Non-pigmented ciliary epithelial cell (primary cell): ENCODE measurements at places on chromosomes 13 and 19.
A peak's percentile ranks its signal among the peaks of the same experiment; 100 is the strongest.

DNA sequence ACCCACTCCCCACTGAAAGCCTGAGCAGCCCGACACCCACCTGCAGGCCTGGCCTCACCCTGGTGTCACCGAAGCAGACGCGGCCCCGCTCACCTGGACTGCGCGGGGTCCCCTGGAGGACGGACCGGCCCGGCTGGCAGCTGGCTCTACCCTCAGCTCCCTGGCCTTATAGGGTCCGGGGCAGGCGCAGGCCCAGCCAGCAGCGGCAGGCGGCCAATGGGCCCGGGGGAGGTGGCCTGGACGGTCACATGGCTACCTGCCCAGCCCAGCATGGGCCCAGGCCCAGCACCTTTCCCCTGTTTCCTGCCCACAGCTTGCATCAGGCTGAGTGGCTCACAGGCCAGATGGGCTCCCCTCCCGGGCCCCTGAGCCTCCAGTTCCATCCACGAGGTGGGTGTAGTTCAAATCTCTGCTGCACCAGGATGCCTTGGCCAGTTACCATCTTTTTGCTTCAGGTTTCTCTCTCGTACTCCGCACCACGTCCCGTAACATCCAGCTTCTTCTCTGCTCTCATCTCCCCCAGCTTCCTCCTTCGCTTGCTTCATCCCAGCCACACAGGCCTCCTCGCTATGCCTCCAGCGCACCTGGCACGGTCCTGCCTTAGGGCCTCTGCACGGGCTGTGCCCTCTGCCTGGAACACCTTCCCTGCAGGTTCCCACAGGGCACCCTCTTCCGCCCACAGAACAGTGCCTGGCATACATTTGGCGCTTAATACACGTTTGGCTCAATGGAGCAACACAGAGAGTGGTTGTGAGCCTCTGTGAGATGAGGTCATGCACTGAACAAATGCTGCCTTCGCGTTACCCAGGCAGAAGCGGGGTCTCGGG lies at the start of gene PLIN4:
Gene PLIN4, minus strand, starts transcription at position 142 of the 827 bp plus-strand sequence. CDS start 214 bp downstream, outside the sequence.
- no peak for DNase-seq

- no peak for DNase-seq
Observed at GRCh38 chr13:46604226-46604990, 51.4 kb downstream of the LRCH1 start.

DNA sequence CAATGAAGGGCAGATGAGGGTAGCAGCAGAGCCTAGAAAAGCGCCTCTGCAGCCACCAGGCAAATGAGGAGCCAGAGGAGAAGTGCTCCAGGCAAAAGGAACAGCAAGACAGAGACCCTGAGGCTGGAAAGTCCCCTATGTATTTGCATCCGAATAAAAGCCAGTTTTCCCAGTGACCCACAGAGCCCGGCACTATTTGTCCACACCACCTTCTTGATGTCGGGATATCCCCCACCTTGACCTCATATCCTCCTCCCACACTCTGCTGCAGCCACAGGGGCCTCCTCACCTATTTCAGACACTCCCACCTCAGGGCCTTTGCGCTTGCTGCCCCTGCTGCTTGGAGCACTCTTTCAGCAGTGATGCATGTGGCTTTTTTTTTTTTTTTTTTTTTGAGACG lies 6.6 kb downstream of the ATG4D start:
- no peak for DNase-seq

DNA sequence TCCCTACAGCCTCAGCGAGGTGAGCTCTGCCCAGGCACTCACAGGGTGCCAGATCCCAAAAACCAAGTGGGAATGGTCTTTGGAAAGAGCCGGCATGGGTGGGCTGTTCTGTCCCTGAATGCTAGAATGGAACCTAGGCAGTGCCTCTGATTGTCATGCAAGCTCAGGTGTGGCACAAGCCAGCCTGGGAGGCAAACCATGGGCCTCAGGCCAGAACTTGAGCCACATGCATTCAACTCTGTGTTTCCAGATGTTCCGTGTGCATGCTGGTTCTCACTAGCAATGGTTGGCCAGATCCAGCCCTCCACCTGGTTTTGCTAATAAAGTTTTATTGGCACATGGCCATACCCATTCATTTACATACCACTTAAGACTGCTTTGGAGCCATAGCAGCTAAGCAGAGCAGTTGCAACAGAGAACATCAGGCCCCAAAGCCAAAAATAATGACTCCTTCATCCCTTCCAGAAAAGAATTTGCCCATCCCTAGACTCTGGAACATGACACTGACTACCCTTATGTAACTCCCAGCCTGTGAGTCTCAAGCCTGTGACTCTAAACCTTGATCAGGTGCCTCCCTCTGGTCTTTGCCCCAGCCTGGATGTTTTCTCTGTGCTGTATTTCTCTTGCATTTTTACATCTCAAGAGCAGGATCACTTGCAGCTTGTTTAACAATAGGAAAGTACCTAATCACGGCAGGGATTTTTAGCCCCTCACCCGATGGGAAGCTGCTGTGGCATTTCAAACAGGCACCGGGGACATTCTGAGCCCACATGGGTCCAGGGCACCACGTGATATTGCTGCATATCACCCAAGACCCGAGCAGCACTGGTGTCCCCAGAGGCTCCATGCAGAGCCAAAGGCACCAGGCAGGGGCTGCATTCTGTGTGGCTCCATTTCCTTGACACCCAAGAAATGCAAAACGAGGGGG lies 55.4 kb upstream of the USE1 start:
- DNase-seq = no peak

DNA sequence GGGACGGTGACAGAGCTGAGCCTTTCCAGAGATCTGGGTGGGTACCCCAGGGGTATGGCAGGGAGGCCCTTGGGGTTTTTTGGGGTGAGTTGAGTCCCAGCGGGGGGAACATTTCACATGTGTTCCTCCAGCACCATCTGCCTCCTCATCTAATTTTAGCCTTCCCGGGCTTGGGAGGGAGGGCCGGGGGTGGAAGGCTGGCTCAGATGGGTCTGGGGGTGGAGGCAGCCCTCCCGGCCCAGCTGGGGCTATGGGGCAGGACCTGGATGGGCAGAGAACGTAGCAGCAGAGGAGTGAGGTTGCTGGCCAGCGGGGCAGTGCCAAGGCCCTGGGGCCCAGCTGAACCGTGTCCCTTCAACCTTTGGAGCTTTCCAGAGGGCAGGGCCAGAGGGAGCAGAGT lies 23.5 kb downstream of the ADGRL1 start:
- DNase-seq = no peak

DNA sequence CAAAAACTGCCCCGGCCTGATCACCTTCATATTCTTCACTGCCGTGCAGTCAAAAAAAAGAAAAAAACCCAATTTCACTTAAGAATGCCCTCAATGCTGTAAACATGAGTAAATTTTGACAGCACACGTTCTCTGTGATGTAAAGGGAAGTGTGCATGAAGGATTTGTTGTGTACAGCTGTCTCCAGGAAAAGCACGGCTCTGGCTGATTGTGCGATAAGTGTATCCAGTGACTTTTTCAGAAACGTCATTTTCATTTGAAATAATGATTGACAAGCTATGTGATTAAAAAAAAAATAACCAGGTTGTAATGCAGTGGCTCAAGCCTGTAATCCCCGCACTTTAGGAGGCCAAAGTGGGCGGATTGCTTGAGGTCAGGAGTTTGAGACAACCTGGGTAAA lies 39.6 kb downstream of the ANKRD10 start:
- no peak for DNase-seq

GRCh38 chr13:76690611-76691010 lies 195.6 kb downstream of the KCTD12 start:
- DNase-seq = no peak

DNA sequence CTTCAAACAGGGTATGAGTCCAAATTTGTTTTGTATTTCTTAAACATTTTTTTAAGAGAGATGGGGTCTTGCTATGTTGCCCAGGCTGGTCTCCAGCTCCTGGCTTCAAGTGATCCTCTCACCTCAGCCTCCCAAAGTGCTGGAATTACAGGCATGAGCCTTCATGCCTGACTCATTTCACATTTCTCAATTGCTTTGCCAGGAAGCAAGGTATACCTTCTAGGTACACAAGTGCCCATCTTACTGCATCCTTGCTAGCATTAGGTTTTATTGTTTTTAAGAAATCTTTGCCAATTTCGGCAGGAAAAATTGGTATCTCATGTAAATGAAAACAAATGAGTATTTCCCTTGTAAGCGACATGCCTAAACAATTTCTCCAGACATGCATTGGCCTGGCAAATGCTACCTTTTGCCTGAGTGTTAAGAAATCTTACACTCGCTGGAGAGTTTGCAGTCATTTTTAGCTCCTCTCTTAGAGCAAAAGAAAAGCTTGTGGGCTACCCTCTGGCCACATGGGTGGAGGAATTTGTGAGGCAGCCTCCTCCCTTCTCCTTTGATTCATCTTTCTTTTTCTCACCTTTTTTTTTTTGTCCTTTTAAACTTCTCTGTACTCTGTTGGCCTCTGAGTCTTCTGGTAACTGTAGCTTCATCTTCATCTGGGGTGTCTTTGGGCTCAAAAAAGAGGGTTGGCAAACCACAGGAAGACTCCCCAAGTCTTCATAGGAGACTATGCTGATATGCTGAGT lies 33.0 kb downstream of the ACTL9 start:
- DNase-seq = no peak

GRCh38 chr13:83953916-83954315 lies 71.6 kb upstream of the SLITRK1 start:
- DNase-seq = no peak

DNA sequence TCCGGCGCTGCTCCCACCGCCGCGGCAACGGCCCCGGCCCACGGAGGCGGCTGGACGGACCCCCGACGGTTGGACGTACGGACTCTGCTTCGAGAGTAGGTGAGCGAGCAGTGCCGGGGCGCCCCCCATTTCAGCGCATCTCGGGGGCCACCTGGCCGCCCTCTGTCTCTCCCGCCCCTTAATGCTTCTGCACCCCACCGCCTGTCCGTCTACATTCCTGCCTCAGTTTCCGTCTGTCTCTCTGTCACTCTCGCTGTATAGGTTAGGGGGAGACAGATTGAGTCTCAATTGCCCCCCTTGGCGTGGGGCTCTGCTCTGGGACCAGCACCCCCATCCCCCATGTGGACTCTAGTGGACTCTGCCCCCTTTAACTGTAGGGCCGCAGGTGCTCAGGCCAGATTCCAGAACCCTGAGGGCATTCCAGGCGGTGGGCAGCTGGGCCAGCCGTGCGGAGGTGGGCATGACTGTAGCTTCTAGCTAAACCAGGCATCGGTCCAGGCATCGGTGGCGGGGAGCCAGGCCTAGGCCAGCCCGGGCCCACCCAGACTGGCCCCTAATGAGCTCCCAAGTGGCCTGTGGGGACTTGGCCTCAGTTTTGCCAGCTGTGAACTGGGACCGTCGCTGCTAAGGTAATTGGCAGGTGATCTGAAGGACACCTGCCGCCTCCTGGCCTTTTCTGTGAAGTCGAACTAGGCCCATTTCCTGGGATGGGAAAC lies 373 bp downstream of the TNFAIP8L1 start:
- DNase-seq = no peak

DNA sequence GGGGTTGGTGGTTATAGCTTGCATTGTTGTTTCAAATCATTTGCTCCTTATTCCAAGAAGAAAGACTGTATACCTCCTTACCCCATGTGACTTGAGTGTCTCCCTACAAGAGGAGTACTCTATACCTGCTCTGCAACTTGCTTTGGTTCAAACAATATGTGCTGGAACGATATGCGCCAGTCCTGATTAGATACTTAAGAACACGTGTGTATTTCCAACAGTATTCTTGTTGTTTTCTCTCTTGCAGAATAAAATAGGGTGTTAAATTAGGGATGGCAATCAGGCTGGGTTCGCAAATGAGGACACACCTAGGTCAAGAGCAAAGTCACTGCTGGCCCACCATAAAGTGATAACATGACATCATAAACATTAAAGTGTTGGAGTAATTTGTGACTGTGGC lies 895.0 kb upstream of the SLITRK1 start:
- no peak for DNase-seq

GRCh38 chr13:35225159-35225558 lies 251.3 kb downstream of the MAB21L1 start:
- DNase-seq = no peak

DNA sequence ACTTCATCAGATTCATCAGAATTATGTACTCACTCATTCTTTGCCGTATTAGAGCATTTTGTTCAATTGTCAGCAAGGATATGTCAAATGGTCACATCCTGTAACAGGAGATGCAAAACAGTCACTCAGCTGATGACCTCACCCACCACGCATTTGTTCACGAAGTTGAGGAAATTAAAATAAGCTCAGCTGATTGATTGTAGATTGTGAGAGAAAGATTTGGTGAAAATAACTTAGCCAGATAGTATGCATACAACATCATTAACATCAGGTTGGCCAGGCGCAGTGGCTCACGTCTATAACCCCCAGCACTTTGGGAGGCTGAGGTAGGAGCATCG lies 22.6 kb upstream of the CDC16 start:
- DNase-seq = peak; percentile 27

GRCh38 chr13:21124852-21125251 lies 51.5 kb downstream of the SKA3 start:
- DNase-seq = no peak

DNA sequence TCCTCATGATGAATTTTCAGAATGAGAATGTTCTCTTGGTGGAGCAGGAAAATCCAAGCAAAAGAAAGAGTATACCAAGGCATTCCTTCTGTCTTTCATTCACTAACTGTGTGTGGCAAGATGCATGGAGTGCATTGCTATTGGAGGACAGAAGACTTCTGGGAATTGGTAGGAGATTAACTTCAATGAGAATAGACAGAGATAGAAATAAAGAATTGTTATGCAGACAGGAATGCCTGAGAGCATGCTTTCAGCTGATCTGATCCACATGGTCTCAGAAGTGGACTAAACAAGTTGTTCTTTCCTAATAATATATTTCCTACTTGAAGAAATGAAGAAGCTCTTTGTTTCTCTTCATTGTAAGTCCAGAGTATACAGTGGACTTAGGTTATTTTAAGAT lies 303.6 kb downstream of the MYO16 start:
- DNase-seq = no peak
